Astrocyte of the spinal cord (primary cell): ENCODE measurements at places on chromosomes 7 and 10.

- DNase-seq = no peak
Observed at GRCh38 chr10:103889121-103889720, 28.8 kb downstream of the STN1 start.

DNA sequence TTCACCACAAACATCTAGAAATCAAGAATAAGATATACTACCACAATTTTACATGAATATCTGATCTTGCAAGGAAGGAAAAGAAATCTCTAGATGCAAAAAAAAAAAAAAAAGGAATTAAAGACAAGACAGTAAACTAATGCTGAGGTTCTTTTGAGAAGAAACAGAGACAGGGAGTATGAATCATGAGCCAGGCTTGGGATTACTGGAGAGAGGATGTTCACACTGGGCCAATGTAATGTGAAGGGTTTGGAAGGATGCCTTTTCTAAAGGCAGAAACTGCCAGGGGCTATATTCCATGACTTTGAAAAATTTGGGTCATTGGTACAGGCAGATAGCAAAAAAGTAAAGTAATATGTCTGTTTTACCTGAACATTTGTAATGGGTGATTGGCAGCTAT, 573.0 kb upstream of the IGFBP3 start:
- peak; percentile 45 for DNase-seq

DNA sequence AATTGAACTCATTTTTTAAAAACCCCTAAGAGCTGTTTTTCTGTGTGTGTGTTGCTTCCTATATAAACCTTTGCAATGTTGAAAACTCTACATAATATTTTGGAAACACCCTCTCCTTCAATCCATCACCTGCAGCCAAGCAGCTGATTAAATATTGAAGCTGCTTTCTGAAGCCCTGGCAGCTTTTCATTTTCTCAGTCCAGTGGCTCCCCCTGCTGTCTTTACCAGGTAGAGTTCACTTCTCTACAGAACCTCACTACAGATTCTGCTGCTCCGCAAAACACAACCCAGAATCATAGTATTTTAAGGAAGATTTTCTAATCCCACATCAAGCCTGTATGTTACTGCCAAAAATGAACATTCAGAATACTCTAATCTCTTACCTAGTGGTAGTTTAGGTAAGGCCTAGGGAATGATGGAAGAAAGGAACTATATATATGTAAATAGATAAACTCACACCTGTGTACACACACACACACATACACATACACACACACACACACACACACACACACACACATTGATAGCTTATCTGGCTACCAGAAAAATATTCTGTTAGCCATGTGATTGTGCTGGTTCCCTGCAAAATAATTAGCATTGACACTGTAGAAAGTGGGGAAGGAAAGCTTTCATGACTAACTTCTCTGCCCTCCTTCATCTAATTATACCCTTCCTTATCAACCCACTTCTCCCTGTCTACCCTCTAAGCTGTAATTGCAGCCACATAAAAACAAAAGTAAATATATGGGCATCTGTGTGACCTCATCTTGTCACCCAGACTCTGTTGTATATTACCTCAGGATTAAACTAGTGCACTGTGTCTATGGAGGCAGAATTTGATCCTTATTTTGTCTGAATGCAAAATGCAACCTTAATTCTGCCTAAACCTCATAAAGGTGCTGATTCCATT, 229.5 kb upstream of the FZD1 start:
- peak; percentile 68 for DNase-seq

- DNase-seq = peak; percentile 86
Observed at GRCh38 chr7:123643495-123644441, 11.9 kb upstream of the LMOD2 start.

DNA sequence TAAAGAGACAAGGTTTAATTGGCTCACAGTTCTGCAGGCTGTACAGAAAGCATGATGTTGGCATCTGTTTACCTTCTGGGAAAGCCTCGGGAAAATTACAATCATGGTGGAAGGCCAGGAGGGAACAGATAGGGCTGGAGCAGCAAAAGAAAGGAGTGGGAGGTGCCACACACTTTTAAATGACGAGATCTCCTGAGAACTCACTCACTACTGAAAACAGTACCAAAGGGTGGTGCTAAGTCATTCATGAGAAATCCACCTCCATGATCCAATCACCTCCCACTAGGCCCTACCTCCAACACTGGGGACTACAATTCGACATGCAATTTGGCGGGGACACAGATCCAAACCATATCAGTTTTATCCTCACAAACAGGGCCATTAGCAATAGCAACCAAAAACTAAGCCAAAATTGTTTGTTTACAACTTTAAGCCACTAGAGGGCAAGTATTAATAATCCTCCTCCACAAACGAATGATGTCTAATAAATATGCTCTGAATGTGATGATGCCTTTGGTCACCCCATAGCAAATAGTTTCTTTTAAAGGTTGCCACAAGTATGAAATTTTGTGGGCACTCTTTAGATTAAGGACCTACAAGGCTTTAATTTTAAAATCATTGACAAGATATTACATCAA, 129.2 kb upstream of the NRBF2 start:
- DNase-seq = no peak

- no peak for DNase-seq
Observed at GRCh38 chr7:7870555-7870954, 98.0 kb upstream of the GLCCI1 start.

- peak; percentile 90 for DNase-seq
Observed at GRCh38 chr10:73998929-73999691, 1.2 kb downstream of the VCL start.
